ENCODE measurements at places on chromosomes 2 and 18.

DNA sequence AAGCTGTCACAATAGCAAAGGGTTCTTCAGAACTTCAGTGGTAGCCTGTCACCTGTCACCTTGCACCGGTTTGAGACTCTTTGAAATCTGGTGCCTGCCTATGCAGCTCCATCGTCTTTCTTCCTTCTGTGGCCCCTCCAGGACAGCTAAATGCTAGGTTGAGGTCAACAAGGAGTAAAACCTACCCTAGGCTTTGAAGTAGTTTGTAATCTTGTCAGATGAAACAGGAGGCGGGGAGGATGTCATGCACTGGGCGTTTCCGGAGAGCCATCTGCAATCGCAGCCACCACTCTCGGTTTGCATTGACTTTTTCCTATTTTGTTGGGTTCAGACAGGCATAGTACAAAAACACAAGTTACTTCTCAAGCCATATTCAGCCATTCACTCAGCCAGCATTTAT, 116.7 kb downstream of the LPIN1 start:
- DNase-seq, result no peak

- no peak for DNase-seq
Measured at GRCh38 chr18:48219037-48219809, 190.0 kb downstream of the ZBTB7C start.

DNA sequence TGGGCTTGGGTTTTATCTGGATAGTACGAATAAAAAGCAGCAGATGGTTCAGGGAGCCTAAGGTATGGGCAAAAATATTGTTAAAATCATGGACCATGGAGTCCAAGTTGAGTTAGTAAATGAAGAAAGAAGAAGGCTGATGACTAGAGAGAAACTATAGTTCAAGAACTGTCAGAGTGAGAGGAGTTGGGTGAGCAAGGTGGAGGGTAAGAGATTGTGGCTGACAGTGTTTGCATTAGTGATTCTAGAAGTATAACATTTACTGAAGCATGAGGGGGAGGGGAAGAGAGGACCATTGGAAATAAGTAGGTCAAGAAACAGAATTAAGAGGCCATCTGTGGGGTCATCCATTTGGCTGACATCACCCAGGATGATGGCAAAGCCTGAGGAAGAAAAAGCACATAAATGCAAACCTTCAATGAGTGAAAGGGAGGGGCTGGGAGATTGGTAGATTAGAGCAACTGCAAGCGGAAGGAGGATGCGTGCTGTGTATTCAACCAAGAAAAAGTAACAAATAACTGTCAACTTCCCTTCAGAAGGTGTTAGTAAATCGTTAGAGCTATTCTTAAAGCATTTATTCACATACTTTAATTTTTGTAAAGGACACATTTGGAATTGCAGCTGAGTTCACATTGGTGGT, 392.8 kb downstream of the TSN start:
- no peak for DNase-seq

DNA sequence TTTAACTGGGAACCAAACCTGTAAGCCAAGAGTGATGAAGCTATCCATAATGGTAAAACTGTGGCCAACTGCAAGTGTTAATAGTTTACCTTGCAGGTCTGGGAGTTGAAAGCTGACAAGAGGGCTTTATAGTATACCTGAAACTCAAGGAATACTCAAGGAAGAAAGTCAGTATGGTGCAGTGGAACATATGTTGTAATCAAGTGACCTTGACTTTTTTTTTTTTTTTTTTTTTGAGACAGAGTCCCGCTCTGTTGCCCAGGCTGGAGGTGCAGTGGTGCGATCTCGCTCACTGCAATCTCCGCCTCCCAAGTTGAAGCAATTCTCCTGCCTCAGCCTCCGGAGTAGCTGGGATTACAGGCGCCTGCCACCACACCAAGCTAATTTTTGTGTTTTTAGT, 27.6 kb downstream of the VIL1 start:
- no peak for DNase-seq

GRCh38 chr18:48836231-48836805, 114.4 kb downstream of the SMAD7 start:
- DNase-seq, result no peak

GRCh38 chr2:143521396-143521795, 392.2 kb downstream of the ARHGAP15 start:
- DNase-seq, result no peak
